Vagina (tissue), 2 donors: ENCODE measurements at places on chromosomes 3 and 15.

GRCh38 chr3:49673715-49674496 is at the start of gene APEH:
Gene APEH, plus strand, starts transcription at chr3:49674351. Its CDS starts 51 bp downstream, at chr3:49674402.
- peak; percentile 95 for DNase-seq

GRCh38 chr3:117706037-117706436 is 996.5 kb downstream of the TUSC7 start:
- DNase-seq, result no peak

- no peak for DNase-seq
Measured at GRCh38 chr15:29364426-29365078, 94.9 kb upstream of the NSMCE3 start.

- DNase-seq, result no peak
Measured at GRCh38 chr3:157354254-157354653, 82.4 kb upstream of the PTX3 start.

DNA sequence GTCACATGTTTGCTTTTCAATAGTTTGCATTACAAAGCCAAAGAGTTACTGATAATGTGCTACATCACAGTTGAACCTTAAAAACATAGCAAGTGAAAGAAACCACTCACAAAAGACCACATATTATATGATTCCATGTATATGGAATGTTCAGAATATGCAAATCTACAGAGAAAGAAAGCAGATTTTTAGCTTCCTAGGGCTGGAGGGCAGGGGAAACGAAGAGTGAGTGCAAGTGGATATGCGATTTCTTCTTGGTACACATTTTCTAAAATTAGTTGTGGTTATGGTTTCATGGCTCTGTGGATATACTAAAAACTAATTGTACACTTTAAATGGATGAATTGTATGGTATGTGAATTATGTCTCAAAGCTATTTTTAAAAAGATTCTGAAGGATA is 4.0 kb upstream of the GBE1 start:
- no peak for DNase-seq
